Neural crest cell (in vitro differentiated cells): ENCODE measurements at places on chromosomes 6 and 20. TPM values are rescaled to one million over a fixed set of nuclear protein-coding genes. Genes with fewer than 3 reads are reported as not detected.
A peak's percentile ranks its signal among the peaks of the same experiment; 100 is the strongest.

DNA sequence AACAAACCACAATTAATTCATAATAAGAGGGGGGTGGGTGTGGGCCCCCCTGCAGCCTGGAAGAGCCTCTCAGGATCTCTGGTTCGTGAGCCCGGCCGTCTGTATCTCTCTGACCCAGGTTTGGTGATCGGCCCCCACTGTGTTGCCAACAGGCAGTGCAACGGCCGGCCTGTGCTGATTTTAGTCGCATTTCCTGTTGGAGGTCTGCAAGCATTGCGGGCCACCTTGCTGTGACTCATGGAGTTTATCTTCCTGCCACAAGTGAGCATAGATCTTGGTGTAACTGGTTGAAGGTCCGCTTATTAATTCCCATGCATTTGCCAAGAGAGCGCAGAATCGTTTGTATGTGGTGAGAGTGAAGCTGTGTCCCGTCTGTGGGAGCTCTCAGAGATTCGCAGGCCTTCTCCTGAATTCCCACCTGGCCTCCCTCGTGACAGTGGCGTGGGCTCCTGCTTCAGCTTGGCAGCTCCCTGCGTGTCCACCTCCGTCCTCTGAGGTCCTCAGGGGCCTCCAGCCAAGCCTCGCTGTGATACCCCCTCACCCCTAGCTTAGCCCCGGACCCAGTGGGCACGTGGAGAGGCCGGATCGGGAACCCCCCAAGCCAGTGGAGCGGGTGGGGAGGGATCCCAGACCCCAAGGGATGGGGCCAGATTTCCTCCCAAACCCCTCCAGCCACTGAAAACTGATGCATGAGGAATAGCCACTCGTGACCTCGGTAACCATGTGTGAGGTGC is 269.8 kb downstream of the CDH4 start:
- no peaks in the 10 kb centered on the region for H3K27me3 ChIP-seq
- no peak for DNase-seq
- H3K4me1 ChIP-seq: peaks cover 15% of the 10 kb centered on the region
- no peak overlapping the region for H3K4me3 ChIP-seq
- no peak overlapping the region for H3K27ac ChIP-seq
- H3K36me3 ChIP-seq: peaks cover 5% of the 10 kb centered on the region

DNA sequence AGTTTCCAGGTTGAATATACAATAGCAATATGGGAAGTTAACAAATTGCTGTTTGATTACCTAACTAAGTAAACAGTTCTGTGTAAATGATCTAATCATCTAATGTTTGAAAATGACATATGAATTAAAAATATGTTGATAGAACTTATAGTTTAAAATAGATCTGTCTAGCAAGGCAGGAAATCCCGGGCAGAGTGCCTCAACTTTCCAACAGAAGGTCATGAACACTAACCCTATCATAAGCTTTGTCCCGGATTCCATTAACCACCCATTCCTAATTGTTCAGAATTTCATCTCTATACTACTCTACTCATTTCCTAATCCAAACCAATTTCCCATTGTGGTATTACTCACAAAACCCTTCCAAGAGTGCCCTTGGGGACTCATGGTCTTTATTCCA is 10.2 kb downstream of the TAAR1 start:
- H3K4me1 ChIP-seq: no peaks in the 10 kb centered on the region
- DNase-seq: no peak
- no peaks in the 10 kb centered on the region for H3K27me3 ChIP-seq
- H3K4me3 ChIP-seq: no peak overlapping the region

GRCh38 chr6:110810896-110811586 is 4.2 kb downstream of the CDK19 start:
- peaks cover 21% of the 10 kb centered on the region for H3K4me1 ChIP-seq
- peaks cover 12% of the 10 kb centered on the region for H3K36me3 ChIP-seq
- DNase-seq: no peak
- H3K27ac ChIP-seq: no peak overlapping the region

DNA sequence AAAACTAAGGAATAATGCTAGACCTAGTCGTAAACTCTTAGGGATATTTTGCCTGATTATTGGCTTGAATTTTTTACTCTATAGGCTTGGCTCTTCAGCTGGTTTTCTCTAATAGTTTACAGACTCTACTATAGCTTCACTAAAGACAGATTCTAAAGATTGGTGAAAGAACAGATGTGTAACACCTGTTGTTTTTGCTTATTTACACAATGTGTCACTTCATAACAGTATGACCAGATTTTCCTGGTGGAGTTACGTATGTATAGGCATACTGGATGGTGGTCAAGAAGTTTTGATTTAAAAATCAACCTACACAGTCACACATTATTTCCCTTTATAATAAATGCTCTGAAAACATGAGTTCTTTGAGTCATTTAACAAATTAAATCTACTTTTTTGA is 4.8 kb downstream of the COL19A1 start:
- H3K27me3 ChIP-seq: peaks cover 28% of the 10 kb centered on the region
- no peak overlapping the region for H3K27ac ChIP-seq
- no peak overlapping the region for H3K4me3 ChIP-seq
- peaks cover 21% of the 10 kb centered on the region for H3K4me1 ChIP-seq
- DNase-seq: no peak

DNA sequence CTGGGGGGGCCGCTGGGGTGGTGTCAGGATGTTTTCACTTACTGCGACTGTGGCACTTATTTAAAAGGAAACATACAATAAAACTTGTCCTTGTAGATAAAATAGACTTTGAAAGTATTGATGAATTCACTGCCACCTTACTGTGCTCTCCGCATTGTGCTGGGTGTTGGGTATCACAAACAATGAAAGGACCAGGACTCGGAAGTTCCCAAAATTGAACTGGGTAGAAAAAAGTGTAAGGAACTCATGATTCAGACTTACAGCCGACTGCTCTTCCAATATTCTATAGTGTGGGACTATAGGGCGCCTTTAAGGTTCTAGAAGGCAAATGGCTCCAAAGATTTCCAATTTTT is 32.1 kb upstream of the ID4 start:
- H3K27me3 ChIP-seq: peaks cover 11% of the 10 kb centered on the region
- peak overlapping the region; percentile 63 for H3K27ac ChIP-seq
- no peaks in the 10 kb centered on the region for H3K36me3 ChIP-seq
- DNase-seq: no peak
- peak overlapping the region; percentile 91 for H3K4me3 ChIP-seq
- H3K4me1 ChIP-seq: peaks cover 26% of the 10 kb centered on the region

- H3K4me1 ChIP-seq: no peaks in the 10 kb centered on the region
- H3K36me3 ChIP-seq: peaks cover 5% of the 10 kb centered on the region
- H3K27me3 ChIP-seq: no peaks in the 10 kb centered on the region
- H3K4me3 ChIP-seq: no peak overlapping the region
- no peak overlapping the region for H3K27ac ChIP-seq
- DNase-seq: no peak
Observed at GRCh38 chr20:56179051-56179450, 69.5 kb upstream of the MC3R start.

DNA sequence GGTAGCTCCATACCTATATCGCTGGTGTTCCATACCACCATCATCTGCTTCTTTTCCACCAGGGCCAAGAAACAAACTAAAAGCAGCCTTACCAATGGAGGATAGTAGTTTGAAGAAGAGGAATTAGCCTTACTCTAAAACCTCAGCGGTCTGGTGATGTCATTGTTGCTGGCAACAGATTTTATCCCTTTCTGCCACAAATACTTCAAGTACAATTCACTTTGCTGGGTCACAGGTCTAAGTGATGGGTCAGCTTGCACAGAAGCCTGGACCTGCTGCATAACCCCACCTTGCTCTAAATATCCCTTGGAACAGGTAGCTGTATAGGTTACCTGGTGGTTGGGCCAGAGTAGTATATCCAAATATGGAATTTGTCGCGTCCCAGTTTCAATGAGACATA is 53.2 kb upstream of the THEMIS start:
- H3K27me3 ChIP-seq: no peaks in the 10 kb centered on the region
- no peaks in the 10 kb centered on the region for H3K4me1 ChIP-seq
- H3K4me3 ChIP-seq: no peak overlapping the region

GRCh38 chr6:157034436-157035230 is 257.5 kb downstream of the ARID1B start:
- H3K27ac ChIP-seq: no peak overlapping the region
- H3K4me1 ChIP-seq: peaks cover 17% of the 10 kb centered on the region
- H3K4me3 ChIP-seq: no peak overlapping the region
- no peaks in the 10 kb centered on the region for H3K27me3 ChIP-seq
- peaks cover 3% of the 10 kb centered on the region for H3K36me3 ChIP-seq
- DNase-seq: no peak

DNA sequence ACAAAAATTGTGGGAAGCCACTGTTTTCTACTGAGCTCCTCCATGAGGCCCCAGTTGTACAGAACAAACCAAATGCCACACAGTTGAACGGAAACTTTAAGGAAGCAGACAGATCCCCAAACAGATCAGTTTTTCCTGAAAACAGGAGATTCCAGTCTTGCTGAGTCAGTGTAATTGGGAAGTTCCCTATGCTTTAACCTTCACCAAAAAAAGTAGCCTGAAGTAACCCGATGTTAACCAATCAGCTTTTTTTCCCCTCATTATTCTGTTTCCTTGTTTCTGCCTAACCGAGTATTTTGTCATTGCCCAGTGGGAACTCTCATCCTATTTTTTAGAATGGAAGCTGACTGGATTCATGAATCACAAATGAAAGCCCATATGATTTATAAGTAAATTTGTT is 36.7 kb downstream of the MARCKS start:
- H3K36me3 ChIP-seq: no peaks in the 10 kb centered on the region
- H3K4me1 ChIP-seq: no peaks in the 10 kb centered on the region
- H3K27me3 ChIP-seq: no peaks in the 10 kb centered on the region
- DNase-seq: no peak
- H3K4me3 ChIP-seq: no peak overlapping the region

- H3K36me3 ChIP-seq: peaks cover 12% of the 10 kb centered on the region
- no peak overlapping the region for H3K4me3 ChIP-seq
- no peaks in the 10 kb centered on the region for H3K4me1 ChIP-seq
- no peak for DNase-seq
Observed at GRCh38 chr6:144296973-144297372, 11.8 kb downstream of the UTRN start.

DNA sequence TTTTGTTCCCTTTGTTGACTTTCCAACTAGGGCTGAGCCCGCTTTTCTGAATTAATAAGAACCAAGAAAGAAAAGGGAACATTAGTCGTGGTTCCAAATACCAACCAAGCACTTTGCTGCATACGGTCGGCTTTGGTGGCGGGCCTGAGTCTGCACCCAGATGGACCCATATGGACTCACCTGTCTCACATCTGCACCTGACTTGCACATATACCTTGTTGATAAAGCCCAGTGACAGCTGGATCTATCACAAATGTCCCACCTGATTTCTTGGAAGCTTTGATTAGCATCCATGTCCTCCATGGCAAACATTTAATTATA is 39.0 kb downstream of the TPD52L1 start:
- peaks cover 21% of the 10 kb centered on the region for H3K4me1 ChIP-seq
- no peaks in the 10 kb centered on the region for H3K27me3 ChIP-seq
- DNase-seq: no peak
- no peaks in the 10 kb centered on the region for H3K36me3 ChIP-seq

GRCh38 chr6:28633445-28634215 is 107.9 kb downstream of the GPX5 start:
- peaks cover 20% of the 10 kb centered on the region for H3K4me1 ChIP-seq
- H3K4me3 ChIP-seq: peak overlapping the region; percentile 91
- peaks cover 26% of the 10 kb centered on the region for H3K27me3 ChIP-seq
- no peak for DNase-seq

- H3K27ac ChIP-seq: no peak overlapping the region
- H3K4me1 ChIP-seq: peaks cover 11% of the 10 kb centered on the region
- H3K4me3 ChIP-seq: no peak overlapping the region
- H3K36me3 ChIP-seq: no peaks in the 10 kb centered on the region
- H3K27me3 ChIP-seq: no peaks in the 10 kb centered on the region
Observed at GRCh38 chr6:117393045-117393444, 32.7 kb downstream of the ROS1 start.

DNA sequence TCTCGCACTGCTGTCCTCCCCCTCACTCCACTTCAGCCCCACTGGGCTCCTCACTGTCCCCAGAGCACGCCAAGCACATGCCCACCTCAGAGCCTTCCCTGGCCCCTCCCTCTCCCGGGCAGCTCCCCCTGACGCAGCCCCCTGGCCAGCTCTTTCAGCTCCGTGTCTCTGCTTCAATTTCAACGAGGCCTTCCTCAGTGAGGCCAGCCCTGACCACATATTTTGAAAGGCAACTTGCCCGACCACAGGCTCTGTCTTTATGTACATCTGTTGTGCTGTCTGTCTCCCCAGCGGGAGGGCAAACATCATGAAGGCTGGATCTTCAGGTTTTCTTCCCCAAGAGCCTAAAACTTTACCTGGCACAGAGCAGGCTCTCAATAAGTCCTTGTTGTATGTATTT is 44.6 kb downstream of the JPH2 start:
- DNase-seq: no peak
- peaks cover 19% of the 10 kb centered on the region for H3K4me1 ChIP-seq
- H3K27me3 ChIP-seq: no peaks in the 10 kb centered on the region
- no peak overlapping the region for H3K4me3 ChIP-seq

DNA sequence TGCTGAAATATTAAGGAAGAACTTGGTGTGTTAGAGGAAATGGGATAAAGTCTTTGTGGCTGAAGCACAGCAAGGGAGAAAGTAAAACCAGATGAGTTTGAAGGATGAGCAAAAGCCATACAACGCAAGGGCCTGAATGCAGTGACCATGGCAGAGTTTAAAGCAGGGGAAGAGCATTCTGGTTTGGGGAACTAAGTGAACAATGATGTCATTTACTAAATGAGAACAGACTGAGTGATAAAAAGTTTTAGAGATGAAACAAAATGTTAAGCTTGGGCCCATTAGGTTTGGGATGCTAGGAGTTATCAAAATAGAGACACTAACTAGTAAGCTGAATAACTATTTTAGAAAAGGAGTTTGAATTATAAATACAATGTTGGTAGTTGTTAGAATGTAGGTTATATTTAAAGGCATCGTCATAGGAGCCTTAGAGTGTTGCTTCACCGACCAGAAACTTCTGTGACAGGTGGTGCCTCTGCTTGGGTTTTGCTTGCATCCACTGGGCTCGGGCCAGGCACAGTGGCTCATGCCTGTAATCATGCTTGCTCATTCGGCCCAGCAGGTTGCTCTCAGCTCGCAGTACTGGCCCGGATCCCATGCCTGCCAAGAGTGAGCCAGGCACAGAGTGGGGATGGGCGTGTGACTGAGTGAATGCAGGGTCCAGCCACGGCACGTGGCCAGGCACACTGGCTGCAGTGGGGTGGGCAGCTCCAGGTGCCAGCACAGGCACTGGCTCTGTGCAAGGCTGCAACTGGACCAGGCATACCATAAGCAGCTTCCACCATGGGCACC is 37.4 kb upstream of the OPRM1 start:
- H3K36me3 ChIP-seq: no peaks in the 10 kb centered on the region
- H3K4me1 ChIP-seq: no peaks in the 10 kb centered on the region
- no peaks in the 10 kb centered on the region for H3K27me3 ChIP-seq
- H3K27ac ChIP-seq: no peak overlapping the region
- no peak overlapping the region for H3K4me3 ChIP-seq

- DNase-seq: no peak
- H3K4me1 ChIP-seq: peaks cover 4% of the 10 kb centered on the region
- H3K4me3 ChIP-seq: no peak overlapping the region
- H3K27me3 ChIP-seq: peaks cover 13% of the 10 kb centered on the region
- peak overlapping the region; percentile 19 for H3K27ac ChIP-seq
- H3K36me3 ChIP-seq: peaks cover 2% of the 10 kb centered on the region
Observed at GRCh38 chr6:40880906-40881305, 158.1 kb downstream of the UNC5CL start.

- H3K27me3 ChIP-seq: no peaks in the 10 kb centered on the region
- no peak overlapping the region for H3K4me3 ChIP-seq
- peaks cover 37% of the 10 kb centered on the region for H3K36me3 ChIP-seq
- DNase-seq: no peak
- H3K27ac ChIP-seq: no peak overlapping the region
Observed at GRCh38 chr6:30311101-30311500, 15.6 kb upstream of the TRIM39 start.

The SRMS gene
- total RNA-seq: not detected in 2 replicates

The FLRT3 gene
- 35.2 and 36.3 TPM in 2 replicates for total RNA-seq

The DOP1A gene
- total RNA-seq: 17.8 and 18.4 TPM in 2 replicates

The CUTA gene
- 319 and 326 TPM in 2 replicates for total RNA-seq

The GABRR1 gene
- total RNA-seq: 0.12 TPM in 1 of 2 replicates, not detected in the other

The CST7 gene
- not detected in 2 replicates for total RNA-seq

The TREML1 gene
- not detected in 2 replicates for total RNA-seq

The SIM1 gene
- 0.55 and 0.58 TPM in 2 replicates for total RNA-seq

The HCK gene
- not detected in 2 replicates for total RNA-seq
